NCI-H748 treated with DMSO at 0.1 percent for 48 hours (cell line): ENCODE measurements at places on chromosomes 3 and 15.

DNA sequence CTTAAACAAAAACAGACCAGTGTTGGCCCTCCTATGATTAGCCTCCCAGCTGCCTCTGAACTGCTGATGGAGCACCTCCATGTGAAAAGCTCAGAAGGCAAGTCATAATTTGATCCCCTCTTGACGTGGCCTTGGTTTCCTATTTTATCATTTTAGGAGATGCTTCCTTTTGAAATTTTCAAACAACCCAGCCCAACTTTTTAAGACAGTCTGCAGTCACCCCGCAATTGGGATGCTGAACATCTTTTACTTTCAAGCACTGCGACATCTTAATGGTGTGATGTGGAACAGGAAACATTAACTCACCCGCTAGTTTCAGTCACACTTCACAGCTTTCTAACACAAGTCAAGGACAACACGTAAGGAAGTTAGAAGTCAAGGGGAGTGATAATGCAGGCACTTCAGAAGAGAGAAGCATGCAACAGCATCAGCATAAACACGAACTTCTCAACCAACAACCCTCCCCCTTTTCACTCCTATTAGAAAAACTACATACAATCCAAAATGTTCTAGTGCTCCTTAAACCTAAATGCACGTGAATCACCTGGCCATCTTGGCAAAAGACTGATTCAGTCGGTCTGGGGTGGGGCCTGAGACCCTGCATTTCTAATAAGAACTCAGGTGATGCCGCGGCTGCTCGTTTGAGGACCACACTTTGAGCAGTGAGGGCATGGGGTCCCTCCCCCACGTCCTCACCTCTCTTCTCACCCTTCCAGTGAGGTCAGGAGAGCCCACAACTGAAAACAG lies 161.5 kb downstream of the FOXP1 start:
- DNase-seq = no peak

GRCh38 chr3:50972029-50972428 lies 297.3 kb downstream of the DOCK3 start:
- DNase-seq = no peak

DNA sequence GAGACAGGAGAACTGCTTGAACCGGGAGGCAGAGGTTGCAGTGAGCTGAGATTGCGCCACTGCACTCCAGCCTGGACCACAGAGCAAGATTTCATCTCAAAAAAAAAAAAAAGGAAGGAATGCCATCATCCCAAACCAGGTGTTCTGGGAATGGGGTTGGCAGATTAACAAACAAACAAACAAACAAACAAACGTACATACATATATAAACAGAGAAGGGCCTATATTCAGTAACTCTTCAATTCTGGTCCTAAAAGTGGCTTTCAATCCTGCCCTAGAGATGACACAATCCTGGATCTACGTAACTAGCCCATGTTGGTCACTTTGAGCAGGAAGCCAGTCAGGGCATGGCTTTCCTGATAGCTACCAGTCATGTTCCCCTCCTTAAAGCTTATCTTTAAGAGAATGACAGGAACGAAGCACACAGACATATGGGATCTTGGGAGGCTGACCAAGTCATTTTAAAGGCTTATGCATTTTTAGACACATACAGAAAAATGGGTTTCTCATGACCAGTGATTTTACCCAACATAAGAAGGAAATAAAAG lies 29.9 kb upstream of the RAB11A start:
- no peak for DNase-seq

DNA sequence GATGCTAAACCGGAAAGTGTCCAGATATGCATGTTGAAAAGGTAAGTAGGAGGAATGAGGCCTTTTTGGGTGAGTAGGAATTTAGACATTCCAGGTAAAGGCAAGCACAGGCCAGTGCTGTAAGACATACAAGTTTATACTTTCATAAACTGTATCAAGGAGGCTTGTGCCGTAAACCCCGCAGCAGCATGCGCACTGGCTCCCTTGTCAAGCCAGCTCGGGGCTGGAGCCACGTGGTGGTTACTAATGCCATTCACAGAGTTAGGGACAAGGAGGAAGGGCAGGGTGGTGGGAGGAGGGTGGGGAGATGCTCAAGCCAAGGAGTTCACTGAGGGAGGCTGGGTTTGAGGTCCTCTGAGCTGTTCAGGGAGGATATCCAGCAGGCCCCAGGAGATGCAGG lies 35.8 kb downstream of the PLD1 start:
- DNase-seq = no peak

GRCh38 chr15:96333131-96334016 lies 2.9 kb downstream of the NR2F2 start:
- no peak for DNase-seq

DNA sequence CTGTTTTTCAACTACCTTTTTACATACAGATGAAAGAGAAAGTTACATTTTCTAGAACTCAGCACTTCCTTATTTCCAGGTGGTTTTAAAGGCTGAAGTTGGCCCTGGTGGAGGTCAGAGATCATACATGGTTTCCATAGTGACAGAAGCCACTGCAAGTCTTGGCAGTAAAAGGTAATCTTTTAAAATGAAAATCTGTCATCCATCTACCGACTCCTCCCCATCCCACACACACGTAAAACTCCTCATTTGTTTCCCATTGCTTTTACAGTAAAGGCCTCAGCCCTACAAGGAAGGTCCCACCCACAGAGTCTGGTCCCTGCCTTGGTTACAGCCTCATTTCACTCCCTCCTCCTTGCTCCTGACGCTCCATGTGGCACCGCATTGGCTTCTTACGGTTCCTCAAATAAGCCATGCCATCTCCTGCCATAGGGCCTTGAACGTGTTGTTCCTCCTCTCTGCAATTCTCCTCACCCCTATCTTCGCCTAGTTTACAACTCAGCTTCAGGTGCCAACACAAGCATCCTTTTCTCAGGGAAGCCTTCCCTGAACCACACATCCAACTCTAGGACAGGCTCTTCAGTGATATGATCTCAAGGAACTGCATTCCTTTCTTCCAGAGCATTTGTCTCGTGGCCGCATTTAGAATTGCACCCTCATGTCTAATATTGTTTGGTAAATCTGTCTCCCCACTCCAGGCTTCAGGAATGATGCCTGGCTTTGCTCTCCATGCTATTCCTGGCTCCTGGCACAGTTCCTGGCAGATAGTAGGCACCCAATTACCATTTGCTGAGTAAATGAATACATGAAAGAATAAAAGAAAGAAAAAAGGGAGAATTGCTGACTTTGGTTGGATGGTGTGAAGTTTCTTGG lies 2.6 kb downstream of the CYP19A1 start:
- no peak for DNase-seq

DNA sequence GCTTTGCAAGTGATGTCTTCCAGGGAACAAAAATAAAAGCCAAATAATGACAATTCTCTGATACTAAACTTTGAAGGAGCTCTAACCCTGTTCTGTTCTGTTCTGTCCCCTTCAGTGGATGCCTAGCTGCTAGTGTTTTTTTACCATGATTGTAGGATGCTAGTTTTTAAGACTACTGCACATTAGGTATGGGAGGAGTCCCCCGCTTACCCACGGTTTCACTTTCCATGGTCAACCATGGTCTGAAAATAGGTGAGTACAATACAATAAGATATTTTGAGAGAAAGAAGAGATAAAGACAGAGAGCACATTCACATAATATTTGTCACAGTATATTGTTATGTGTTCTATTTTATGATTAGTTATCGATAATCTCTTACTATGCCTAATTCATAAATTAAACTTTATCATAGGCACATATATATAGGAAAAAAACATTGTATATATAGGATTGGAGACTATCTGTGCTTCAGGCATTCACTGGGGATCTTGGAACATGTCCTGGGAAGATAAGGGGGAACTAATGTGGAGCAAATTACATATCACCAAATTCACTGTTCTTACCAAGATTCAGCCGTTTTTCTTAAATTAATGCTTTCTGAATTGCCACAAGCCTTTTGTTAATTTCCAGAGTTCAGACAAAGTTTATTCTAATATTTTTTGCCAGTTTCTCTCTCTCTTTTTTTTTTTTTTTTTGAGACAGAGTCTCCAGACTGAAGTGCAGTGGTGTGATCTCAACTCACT lies 32.8 kb upstream of the POMGNT2 start:
- DNase-seq = no peak

DNA sequence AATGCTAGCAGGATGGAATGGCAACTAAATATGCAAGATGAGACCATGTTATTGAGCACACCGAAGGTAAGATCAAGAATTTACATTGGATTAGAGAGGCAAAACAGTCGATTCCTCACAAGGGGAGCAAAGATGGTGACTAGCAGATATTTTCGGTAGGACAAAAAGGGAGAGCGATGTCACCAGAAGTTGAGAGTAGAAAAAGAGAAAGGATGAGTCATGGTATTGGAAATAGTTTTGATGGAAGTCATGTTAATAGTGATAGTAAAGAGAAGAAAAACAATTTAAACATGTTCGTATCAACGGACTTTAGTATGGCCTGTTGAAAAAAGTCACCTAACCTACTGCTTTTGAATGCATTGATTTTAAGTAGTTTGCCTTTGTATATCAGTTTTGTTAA lies 55.0 kb downstream of the UBE2E2 start:
- DNase-seq = no peak
